Stimulated activated CD8-positive, alpha-beta memory T cell treated with anti-CD3 and anti-CD28 coated beads, Interleukin-4, amount 100 ng/mL, for 24 hours (primary cell): ENCODE measurements at places on chromosomes 11 and 22.

GRCh38 chr11:14446701-14447169 is 52.9 kb downstream of the COPB1 start:
- DNase-seq = no peak

DNA sequence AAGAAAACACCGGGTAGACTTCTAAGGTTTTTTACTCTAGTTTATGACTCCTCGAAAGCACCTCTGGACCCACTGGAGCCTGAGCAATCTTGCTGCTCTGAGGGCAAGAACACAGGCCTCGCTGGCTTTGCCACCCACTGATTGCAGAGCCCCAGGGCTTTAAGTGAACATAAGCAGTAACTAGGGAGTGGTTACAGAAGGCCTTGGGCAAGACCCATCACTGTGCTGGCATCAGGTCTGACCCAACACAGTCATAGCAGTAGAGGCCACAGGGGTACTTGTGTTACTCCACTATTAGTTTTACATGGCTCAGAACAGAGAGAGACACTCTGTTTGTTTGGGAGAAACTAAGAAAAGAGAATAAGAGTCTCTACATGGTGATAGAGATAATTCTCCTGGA is 684.5 kb downstream of the FAM181B start:
- no peak for DNase-seq

- no peak for DNase-seq
Measured at GRCh38 chr11:116373104-116373944, 399.5 kb downstream of the BUD13 start.

GRCh38 chr11:19199771-19200170 is 2.0 kb downstream of the CSRP3 start:
- no peak for DNase-seq

GRCh38 chr11:16382186-16382585 is 25.8 kb upstream of the SOX6 start:
- no peak for DNase-seq
